Type B pancreatic cell (in vitro differentiated cells): ENCODE measurements at places on chromosomes 2 and 18.

DNA sequence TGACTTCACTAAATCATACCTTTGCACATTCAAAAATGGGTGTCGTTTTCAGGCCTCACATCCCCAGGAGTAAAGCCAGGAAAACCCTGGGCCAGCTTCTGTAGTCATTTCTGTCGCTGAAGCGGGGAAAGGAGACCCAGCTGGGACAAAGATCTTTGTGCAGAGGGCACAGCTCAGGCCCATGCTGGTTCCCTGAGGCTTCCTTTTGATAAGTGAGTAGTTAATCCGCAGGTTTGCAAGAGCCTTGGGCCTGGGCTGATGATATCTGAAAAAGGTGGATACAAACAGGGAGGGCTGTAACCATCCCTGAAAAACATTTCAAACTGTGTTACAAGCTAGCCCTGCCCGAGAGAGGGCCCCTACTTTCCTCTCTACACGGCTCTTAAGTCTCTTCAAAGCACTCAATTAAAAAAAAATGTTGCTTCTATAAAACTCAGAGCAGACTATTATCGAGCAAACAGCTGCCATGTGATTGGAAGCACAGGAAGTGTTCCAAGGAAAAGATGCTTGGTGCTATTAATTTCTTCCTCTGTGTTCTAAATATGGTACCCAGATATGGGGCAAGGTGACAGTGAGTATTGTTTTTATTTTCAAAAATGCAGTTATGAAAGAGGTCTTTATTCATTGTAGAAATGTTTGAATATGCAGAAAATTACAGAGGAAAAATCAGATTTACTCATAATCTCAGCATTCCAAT is 117.2 kb downstream of the LNPK start:
- no peak overlapping the region for H3K4me3 ChIP-seq
- DNase-seq: no peak
- no peak overlapping the region for H3K27ac ChIP-seq
- H3K4me1 ChIP-seq: peaks cover 4% of the 10 kb centered on the region

GRCh38 chr2:29492701-29493100 is 377.5 kb downstream of the CLIP4 start:
- DNase-seq: no peak
- H3K27me3 ChIP-seq: peaks cover 4% of the 10 kb centered on the region
- no peaks in the 10 kb centered on the region for H3K4me1 ChIP-seq
- no peaks in the 10 kb centered on the region for H3K36me3 ChIP-seq
- no peak overlapping the region for H3K27ac ChIP-seq

GRCh38 chr2:157761520-157761919 is 114.6 kb downstream of the ACVR1 start:
- H3K27ac ChIP-seq: no peak overlapping the region
- no peak overlapping the region for H3K4me3 ChIP-seq
- peaks cover 54% of the 10 kb centered on the region for H3K36me3 ChIP-seq
- H3K27me3 ChIP-seq: no peaks in the 10 kb centered on the region
- DNase-seq: no peak
- H3K4me1 ChIP-seq: no peaks in the 10 kb centered on the region

GRCh38 chr2:61363580-61363979 is 107.3 kb downstream of the USP34 start:
- DNase-seq: no peak
- H3K36me3 ChIP-seq: peaks cover 46% of the 10 kb centered on the region
- no peaks in the 10 kb centered on the region for H3K27me3 ChIP-seq
- H3K27ac ChIP-seq: no peak overlapping the region

GRCh38 chr2:13508671-13509070 is 791.9 kb downstream of the TRIB2 start:
- DNase-seq: no peak
- no peak overlapping the region for H3K4me3 ChIP-seq
- H3K27me3 ChIP-seq: no peaks in the 10 kb centered on the region
- no peaks in the 10 kb centered on the region for H3K36me3 ChIP-seq

- peaks cover 18% of the 10 kb centered on the region for H3K27me3 ChIP-seq
- H3K27ac ChIP-seq: no peak overlapping the region
- DNase-seq: no peak
- no peaks in the 10 kb centered on the region for H3K4me1 ChIP-seq
- no peaks in the 10 kb centered on the region for H3K36me3 ChIP-seq
Observed at GRCh38 chr2:70574618-70575017, 21.0 kb upstream of the TGFA start.

- H3K27me3 ChIP-seq: no peaks in the 10 kb centered on the region
- peak overlapping the region; percentile 87 for H3K4me3 ChIP-seq
- no peak for DNase-seq
- H3K36me3 ChIP-seq: peaks cover 30% of the 10 kb centered on the region
Observed at GRCh38 chr18:9477509-9477908, 2.2 kb downstream of the RALBP1 start.

DNA sequence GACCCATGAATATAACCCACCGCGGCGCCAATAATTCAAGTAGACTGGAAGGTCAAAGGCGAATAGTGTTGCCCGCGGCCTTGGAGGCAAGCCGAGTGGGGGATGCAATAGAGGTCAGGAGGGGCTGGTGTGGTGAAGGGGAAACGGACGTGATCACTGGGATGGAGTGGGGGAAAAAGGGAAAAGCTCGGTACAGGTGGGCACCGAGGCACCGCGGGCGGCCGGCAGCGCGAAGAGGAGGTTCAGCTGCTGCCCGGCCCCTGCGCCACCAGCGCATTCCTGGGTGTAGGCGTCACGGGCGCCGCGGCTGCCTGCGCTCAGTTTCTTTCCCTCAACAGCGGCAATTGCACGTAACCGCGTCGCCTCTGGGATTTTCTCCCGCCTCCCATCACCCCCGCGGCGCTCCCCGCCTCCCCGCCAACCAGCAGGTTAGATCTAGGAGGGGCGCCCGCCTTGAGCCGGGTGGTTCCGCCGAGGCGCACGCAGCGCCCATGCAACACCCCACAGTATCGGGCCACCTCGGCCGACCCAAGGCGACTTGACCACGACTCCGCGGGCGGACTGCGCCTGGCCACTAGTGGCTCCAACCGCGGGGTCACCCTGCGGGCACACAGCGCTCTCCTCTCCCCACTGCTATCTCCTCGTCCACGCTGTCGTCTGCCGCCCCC is 1.5 kb downstream of the RND3 start:
- peak overlapping the region; percentile 98 for H3K27ac ChIP-seq
- DNase-seq: peak; percentile 76
- peaks cover 4% of the 10 kb centered on the region for H3K27me3 ChIP-seq

DNA sequence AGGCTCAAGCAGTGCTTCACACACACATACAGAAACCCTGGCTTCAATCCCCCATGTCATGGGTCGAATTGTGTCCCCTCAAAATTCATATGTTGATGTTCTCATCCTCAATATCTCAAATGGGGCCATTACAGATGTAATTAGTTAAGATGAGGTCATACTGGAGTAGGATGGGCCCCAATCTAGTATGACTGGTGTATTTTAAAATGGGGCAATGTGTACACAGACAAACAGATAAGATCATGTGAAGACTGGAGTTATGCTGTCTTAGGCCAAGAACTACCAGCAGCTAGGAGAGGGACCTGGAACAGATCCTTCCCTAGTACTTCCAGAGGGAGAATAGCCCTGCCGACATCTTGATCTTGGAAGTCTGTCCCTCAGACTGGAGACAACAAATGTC is 167.7 kb downstream of the MYO3B start:
- H3K4me3 ChIP-seq: no peak overlapping the region
- no peaks in the 10 kb centered on the region for H3K27me3 ChIP-seq
- no peak for DNase-seq

DNA sequence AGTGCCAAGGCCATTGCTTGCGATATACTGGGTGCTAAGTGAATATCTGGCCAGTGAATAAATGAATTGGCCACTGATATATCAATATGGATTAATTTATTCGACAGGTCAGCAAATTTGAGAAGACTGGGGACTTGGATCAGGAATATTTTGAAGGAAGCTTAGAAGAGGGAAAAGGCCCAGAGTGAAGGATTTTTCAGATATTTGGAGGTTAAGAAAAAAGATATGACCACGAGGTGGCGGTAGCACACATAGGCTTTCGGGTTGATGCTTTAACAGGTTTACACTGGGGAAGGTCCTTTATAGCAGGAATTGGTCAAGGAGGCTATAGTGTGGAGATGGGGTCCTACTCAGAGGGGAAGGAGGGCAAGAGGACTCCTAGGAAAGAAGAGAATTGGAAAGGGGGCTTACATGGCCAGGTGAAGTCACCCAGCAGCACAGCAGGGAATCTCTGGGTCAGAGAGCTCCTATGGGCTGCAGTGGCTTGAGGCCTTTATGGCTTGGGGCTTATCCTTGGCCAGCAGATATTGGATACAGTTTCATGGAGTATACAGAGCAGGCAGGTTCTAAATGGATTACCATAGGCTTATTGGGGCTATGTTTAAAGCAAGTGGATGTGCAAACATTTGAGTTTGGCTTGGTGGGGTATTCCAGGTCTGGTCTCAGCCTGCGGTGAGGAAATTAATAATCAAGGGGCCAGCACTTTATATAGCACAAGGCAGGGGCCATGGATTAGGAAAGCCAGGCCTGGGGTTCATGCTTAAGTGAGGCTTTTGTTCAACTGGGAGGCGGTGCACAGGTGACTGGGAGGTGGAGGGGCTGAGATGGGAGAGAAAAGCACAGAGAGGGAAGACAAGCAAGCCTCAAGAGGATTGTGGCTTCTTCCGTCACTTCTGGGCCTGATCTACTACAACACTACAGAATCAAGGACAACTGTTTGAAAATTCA is 9.7 kb downstream of the IL1RN start:
- DNase-seq: peak; percentile 25
- H3K4me3 ChIP-seq: peak overlapping the region; percentile 23
- H3K4me1 ChIP-seq: peaks cover 8% of the 10 kb centered on the region
- H3K36me3 ChIP-seq: no peaks in the 10 kb centered on the region
- H3K27me3 ChIP-seq: no peaks in the 10 kb centered on the region

- no peak overlapping the region for H3K27ac ChIP-seq
- no peaks in the 10 kb centered on the region for H3K4me1 ChIP-seq
- no peak for DNase-seq
- no peak overlapping the region for H3K4me3 ChIP-seq
- H3K27me3 ChIP-seq: no peaks in the 10 kb centered on the region
- H3K36me3 ChIP-seq: no peaks in the 10 kb centered on the region
Observed at GRCh38 chr2:70443726-70444125, 109.9 kb downstream of the TGFA start.

GRCh38 chr2:231339316-231339715 is 56.2 kb upstream of the B3GNT7 start:
- H3K27ac ChIP-seq: no peak overlapping the region
- H3K27me3 ChIP-seq: no peaks in the 10 kb centered on the region
- no peak overlapping the region for H3K4me3 ChIP-seq
- peaks cover 4% of the 10 kb centered on the region for H3K36me3 ChIP-seq
- DNase-seq: no peak

DNA sequence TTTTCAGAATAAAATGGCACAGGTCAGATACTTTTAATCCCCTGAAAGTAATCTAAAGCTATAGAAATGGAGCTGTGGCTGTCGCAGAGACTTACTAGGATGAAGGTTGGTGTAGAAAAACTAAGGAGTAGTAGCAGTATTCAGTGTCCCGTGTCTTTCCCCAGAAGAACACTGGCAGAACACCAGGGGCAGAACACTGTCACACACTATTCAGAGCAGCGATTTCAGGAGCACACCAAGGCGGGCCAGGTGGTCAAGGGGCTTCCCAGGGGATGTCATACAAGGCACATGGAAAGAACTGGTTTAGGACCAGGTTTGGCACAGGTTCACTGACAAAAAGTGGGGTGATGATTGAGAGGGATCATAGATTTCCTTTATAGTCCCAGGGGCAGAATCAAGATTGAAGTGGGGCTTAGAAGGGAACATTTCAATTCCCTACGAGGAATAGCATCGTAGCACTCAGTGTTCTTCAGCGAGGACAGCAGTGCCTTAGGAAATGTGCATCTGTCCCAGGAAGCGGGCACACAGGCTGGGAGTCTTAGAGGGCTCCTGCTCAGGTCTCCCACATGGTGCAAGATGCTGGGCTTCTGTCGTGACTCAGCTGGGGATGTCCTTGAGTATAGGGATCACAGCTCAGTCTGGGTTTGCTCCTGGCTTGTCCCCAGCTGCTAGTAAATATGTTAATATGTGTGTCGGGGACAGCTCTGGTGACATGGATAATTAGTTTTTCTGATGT is 22.6 kb downstream of the BCL2L11 start:
- no peak for DNase-seq
- no peak overlapping the region for H3K27ac ChIP-seq
- no peak overlapping the region for H3K4me3 ChIP-seq
- H3K27me3 ChIP-seq: no peaks in the 10 kb centered on the region
- peaks cover 41% of the 10 kb centered on the region for H3K4me1 ChIP-seq
- H3K36me3 ChIP-seq: peaks cover 47% of the 10 kb centered on the region

GRCh38 chr2:67272195-67272594 is 124.9 kb upstream of the ETAA1 start:
- H3K27ac ChIP-seq: no peak overlapping the region
- H3K27me3 ChIP-seq: peaks cover 4% of the 10 kb centered on the region
- no peak overlapping the region for H3K4me3 ChIP-seq
- no peaks in the 10 kb centered on the region for H3K36me3 ChIP-seq
- DNase-seq: no peak
- no peaks in the 10 kb centered on the region for H3K4me1 ChIP-seq
